ENCODE measurements at places on chromosomes 7 and 10. TPM values are rescaled to one million over a fixed set of nuclear protein-coding genes. Genes with fewer than 3 reads are reported as not detected.

GRCh38 chr7:2128601-2129322 is 104.0 kb downstream of the MAD1L1 start:
- peaks cover 2% of the 10 kb centered on the region for H3K36me3 ChIP-seq
- no peak overlapping the region for H3K4me3 ChIP-seq
- no peak for DNase-seq
- no peak overlapping the region for H3K27ac ChIP-seq
- H3K27me3 ChIP-seq: no peaks in the 10 kb centered on the region

GRCh38 chr10:14660831-14661230 is 113.9 kb downstream of the FAM107B start:
- peaks cover 8% of the 10 kb centered on the region for H3K36me3 ChIP-seq
- H3K4me3 ChIP-seq: peak overlapping the region; percentile 43
- peak overlapping the region; percentile 92 for H3K27ac ChIP-seq
- DNase-seq: no peak
- H3K27me3 ChIP-seq: no peaks in the 10 kb centered on the region

GRCh38 chr7:13850185-13850752 is 139.2 kb downstream of the ETV1 start:
- H3K27me3 ChIP-seq: no peaks in the 10 kb centered on the region
- peak overlapping the region; percentile 32 for H3K4me3 ChIP-seq
- DNase-seq: peak; percentile 80
- no peaks in the 10 kb centered on the region for H3K36me3 ChIP-seq

DNA sequence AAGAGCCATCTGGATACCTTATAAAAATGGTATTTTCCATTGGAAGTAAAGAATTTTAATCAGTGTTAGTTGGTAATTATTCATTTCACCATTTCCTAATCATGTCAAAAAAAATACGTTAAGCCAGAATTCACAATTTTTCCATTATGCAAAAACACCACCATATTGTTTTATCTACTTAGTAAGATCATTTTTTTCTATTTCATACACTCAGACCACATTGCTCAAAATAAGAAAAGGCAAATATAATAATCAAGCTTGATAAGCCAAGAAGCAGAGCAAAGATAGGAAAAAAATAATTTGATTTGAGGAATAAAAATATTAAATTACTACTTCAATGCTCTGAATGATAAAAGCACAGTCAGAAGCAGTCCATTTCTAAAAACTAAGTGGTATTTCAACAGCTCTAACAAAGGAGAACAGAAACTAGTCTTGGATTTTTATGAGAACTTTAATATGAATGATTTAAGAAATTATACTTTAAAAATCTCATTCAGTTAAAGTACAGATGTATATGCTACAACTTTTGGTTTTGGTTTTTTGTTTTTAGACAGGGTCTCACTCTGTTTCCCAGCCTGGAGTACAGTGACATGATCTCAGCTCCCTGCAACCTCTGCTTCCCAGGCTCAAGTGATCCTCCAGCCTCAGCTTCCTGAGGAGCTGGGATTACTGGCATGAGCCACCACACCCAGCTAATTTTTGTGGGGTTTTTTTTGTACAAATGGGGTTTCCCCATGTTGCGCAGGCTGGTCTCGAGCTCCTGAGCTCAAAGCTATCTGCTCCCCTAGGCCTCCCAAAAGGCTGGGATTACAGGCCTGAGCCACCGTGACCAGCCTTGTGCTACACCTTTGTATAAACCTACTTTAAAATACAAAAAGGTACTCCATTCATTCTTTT is 46.6 kb downstream of the LRRN3 start:
- peak; percentile 76 for DNase-seq
- peak overlapping the region; percentile 96 for H3K27ac ChIP-seq
- peaks cover 23% of the 10 kb centered on the region for H3K4me1 ChIP-seq
- no peaks in the 10 kb centered on the region for H3K27me3 ChIP-seq
- peak overlapping the region; percentile 76 for H3K4me3 ChIP-seq

- no peaks in the 10 kb centered on the region for H3K27me3 ChIP-seq
- H3K27ac ChIP-seq: no peak overlapping the region
- peaks cover 47% of the 10 kb centered on the region for H3K36me3 ChIP-seq
- no peak overlapping the region for H3K4me3 ChIP-seq
Observed at GRCh38 chr10:101993221-101993620, 62.8 kb downstream of the ARMH3 start.

GRCh38 chr7:134186027-134186426 is 58.9 kb downstream of the LRGUK start:
- no peak overlapping the region for H3K4me3 ChIP-seq
- H3K27ac ChIP-seq: no peak overlapping the region
- DNase-seq: no peak
- no peaks in the 10 kb centered on the region for H3K36me3 ChIP-seq
- no peaks in the 10 kb centered on the region for H3K4me1 ChIP-seq

DNA sequence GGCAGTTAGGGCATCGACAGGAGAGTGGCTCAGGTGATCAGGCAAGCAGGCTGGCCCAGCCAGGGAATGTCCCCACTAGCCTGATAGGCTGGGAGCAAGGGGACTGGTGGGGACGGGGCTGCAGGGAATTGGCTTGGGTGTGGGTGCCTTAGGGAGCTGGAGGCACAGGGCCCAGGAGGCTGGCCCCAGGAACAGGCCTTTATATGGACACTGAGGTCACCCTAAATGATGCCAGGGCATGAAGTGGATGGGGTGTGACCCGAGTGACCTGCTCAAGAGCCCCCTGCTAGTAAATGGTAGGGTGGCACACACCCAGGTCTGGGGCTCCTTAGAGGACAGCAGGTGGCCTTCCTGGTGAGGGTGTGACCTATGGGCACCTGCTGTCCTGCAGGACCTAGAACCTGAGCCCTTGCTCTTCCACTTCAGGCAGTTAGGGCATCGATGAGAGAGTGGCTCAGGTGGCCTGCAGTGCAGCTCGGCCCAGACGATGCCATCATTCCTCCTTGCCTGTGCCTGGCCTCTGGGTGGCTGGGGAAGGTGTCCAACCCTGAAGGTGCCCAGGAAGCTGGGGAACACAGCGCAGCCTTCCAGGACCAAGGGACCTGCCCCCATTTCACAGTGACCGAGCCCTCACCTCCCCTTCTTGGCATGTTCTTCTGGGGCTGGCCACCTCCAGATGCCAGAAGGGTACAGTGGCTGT is 51.7 kb upstream of the LEP start:
- peaks cover 2% of the 10 kb centered on the region for H3K36me3 ChIP-seq
- no peaks in the 10 kb centered on the region for H3K4me1 ChIP-seq
- H3K4me3 ChIP-seq: no peak overlapping the region

- no peaks in the 10 kb centered on the region for H3K27me3 ChIP-seq
- DNase-seq: no peak
- H3K4me3 ChIP-seq: no peak overlapping the region
- H3K36me3 ChIP-seq: no peaks in the 10 kb centered on the region
- no peaks in the 10 kb centered on the region for H3K4me1 ChIP-seq
Observed at GRCh38 chr10:34252111-34252510, 563.0 kb downstream of the PARD3 start.

DNA sequence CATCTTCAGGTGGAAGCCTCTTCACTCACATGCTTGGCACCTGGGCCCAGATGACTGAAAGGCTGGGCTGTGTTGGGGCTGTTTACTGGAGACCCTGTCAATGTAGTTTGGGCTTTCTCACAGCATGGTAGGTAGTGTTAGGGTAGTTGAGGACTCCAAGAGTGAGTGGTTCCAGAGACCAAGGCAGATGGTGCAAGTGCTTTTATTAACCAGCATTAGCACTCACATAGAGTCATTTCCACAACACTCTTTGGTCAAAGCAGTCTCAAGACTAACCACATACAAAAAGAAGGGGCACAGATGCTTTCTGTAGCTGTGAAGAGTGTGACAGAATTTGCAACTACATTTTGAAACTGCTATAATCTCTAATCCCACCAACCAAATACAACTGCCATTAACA is 135.0 kb downstream of the RTKN2 start:
- H3K4me3 ChIP-seq: no peak overlapping the region
- DNase-seq: no peak
- no peak overlapping the region for H3K27ac ChIP-seq
- H3K4me1 ChIP-seq: peaks cover 1% of the 10 kb centered on the region

DNA sequence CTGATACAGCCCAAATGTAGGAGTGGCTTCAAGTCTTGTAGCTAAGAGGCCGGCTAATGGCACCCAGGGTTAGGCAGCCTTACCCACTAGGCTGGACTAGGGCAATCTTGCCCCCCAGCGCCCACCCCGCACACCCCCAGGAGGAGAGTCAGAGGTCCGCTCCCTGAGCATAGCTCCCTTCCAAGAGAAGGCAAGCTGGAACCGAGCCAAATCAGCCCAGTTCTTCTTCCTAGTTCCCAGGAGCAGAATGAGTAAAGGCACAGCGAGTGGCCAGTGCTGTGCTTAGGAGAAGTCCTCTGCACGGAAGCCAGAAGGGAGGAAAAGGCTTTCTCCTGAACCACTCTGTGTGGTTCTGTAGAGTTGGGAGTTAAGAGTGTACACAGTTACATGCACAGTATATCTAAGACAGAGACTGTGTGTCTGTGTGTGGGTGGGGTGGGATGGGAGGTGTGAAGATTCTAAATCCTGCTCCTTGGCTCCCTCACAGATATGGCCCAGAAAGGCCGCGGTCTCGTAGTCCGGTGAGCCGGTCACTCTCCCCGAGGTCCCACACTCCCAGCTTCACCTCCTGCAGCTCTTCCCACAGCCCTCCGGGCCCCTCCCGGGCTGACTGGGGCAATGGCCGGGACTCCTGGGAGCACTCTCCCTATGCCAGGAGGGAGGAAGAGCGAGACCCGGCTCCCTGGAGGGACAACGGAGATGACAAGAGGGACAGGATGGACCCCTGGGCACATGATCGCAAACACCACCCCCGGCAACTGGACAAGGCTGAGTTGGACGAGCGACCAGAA is 59.7 kb upstream of the PDCD4 start:
- no peaks in the 10 kb centered on the region for H3K27me3 ChIP-seq
- DNase-seq: no peak
- H3K4me1 ChIP-seq: peaks cover 14% of the 10 kb centered on the region
- H3K27ac ChIP-seq: no peak overlapping the region
- H3K36me3 ChIP-seq: no peaks in the 10 kb centered on the region

DNA sequence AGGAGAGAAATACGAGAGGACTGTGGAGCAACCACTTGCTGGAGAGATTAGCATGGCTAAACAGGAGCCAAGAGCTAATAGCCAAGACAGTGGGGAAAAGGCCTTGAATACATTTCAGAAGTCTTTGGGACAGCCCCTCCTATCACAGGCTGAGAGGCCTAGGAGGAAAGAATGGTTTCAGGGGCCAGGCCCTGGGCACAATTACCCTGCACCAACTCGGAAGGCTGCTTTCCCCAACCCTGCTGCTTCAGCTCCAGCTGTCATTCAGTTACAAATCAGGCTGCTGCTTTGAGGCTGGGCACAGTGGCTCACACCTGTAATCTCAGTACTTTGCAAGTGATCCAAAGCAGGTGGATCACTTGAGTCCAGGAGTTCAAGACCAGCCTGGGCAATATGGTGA is 32.0 kb upstream of the SLC35G1 start:
- DNase-seq: no peak
- H3K36me3 ChIP-seq: no peaks in the 10 kb centered on the region
- H3K27me3 ChIP-seq: peaks cover 7% of the 10 kb centered on the region
- no peak overlapping the region for H3K4me3 ChIP-seq
- H3K4me1 ChIP-seq: no peaks in the 10 kb centered on the region

DNA sequence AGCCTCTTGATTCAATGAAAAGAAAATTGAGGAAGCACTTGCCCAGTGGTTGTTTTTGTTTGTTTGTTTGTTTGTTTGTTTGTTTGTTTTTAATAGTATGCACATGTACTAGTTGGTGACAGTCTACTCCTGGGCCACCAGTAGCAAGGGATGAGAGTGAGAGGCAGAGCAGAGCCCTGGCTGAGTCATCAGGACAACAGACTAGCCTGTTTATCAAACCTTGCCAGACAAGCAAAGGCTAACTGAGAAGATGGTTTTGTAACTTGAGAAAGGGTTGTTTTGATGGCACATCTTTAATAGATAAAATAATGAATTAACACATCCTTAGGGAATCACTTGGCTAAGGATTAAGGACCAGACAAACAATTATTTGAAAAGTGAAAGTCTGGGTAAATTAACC is 78.1 kb downstream of the INHBA start:
- no peaks in the 10 kb centered on the region for H3K27me3 ChIP-seq
- no peaks in the 10 kb centered on the region for H3K4me1 ChIP-seq
- H3K4me3 ChIP-seq: no peak overlapping the region
- no peak for DNase-seq
- no peaks in the 10 kb centered on the region for H3K36me3 ChIP-seq

GRCh38 chr7:44145969-44146911 is 5.1 kb upstream of the MYL7 start:
- H3K27ac ChIP-seq: peak overlapping the region; percentile 82
- DNase-seq: peak; percentile 91
- peak overlapping the region; percentile 82 for H3K4me3 ChIP-seq

DNA sequence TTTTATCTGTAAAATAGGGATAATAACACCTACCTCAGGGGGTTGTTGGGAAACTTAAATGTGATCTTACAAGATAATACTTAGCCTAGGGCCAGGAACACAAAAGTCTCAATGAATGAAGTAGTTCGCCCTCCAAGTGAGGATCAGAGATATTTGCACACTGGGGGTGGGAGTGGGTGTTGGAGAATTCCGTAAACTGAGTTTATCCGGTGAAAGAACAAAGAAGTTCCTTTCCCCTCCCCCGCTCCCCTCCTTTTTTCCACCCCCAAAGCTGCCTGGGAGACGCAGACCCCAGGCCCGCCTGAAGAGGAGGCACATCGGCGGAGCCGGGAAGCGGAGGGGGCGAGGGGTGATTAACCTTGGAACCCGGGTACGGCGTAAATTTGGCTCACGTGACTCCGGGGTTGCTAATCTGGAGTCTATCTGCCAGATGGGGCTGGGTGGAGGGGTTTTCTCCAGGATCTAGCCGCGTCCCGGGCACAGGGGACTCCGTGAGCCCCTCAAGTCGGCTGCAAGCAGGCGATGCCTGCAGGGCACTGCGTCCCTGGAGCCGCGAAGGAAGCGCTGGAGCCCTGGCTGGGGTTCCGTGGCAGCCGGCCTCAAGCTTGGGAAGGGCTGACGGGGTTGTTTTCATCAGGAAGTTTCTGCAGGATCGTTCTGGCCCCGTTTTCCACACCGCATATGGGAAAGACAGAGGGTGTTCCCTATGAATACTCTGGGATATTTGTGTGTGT is 1.4 kb upstream of the PODXL start:
- H3K27ac ChIP-seq: no peak overlapping the region
- peaks cover 62% of the 10 kb centered on the region for H3K27me3 ChIP-seq
- no peak overlapping the region for H3K4me3 ChIP-seq
- peak; percentile 63 for DNase-seq

GRID2IP gene
- total RNA-seq: not detected

MLXIPL gene
- total RNA-seq: not detected

CALN1 gene
- total RNA-seq: not detected

SLC18A3 gene
- not detected for total RNA-seq

TSPAN13 gene
- 1.1 TPM for total RNA-seq

SFXN3 gene
- total RNA-seq: 36.0 TPM

ELFN1 gene
- not detected for total RNA-seq

LAMB1 gene
- not detected for total RNA-seq

IL2RA gene
- 989 TPM for total RNA-seq

KLLN gene
- total RNA-seq: 0.54 TPM

CLCN1 gene
- not detected for total RNA-seq

NKX2-3 gene
- not detected for total RNA-seq

MKX gene
- not detected for total RNA-seq

All from activated CD4-positive, alpha-beta T cell treated with anti-CD3 and anti-CD28 coated beads, Interleukin-2, amount 10 ng/mL, durations not matched to agents 24 days and 14 days (primary cell).